ENCODE measurements at places on chromosomes 1 and 21.

DNA sequence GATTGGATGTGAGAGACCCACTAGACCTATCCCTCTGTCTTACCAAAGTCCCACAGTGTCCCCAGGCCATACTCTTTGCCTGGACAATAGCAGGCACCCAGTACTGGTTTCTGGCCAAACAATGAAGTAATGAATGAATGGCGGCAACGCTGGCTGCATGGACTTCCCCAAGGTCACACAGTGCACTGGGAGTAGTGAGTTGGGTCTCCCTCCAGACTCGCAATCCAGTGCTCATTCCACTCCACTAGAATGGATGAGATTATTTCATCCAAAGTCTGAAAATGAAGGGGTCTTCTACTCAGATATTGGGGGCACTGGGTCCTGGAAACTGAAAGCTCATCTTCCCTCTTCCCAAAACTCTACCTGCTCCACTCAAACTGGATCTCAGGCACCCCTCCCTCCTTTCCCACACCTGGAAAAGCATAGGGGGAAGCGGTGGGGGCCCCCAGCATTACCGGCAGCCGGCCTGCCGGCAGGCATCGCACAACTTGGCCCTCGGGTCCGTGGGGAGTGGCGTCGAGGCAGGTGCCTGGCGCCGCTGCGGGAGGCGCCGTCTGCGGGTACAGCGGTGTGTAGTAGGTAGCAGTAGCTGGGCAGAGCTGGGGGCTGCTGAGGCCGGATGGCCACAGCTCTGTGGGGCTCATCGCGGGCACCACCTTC, 816 bp downstream of the E2F2 start:
- no peak for DNase-seq

- no peak for DNase-seq
Observed at GRCh38 chr1:117061986-117062415, 1.9 kb downstream of the TTF2 start.

DNA sequence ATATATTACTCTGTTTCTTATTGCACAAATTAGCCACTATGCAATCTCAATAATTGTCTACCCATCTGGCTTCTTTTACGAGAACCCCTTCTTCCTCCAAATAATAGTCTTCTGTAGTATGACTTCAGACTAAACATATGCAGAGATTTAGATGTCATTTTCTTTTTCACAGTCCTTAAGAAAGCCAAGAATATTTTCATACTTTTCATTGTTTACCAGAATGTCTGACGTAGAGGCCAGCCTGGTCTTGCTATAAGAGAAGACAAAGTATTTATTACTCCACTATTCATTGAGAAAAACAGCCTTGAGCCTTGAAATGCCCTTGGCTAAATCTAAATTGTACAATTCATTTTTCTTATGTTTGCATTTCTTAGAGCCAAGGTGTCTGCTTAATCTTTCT, 714.9 kb upstream of the CXADR start:
- DNase-seq, result no peak

DNA sequence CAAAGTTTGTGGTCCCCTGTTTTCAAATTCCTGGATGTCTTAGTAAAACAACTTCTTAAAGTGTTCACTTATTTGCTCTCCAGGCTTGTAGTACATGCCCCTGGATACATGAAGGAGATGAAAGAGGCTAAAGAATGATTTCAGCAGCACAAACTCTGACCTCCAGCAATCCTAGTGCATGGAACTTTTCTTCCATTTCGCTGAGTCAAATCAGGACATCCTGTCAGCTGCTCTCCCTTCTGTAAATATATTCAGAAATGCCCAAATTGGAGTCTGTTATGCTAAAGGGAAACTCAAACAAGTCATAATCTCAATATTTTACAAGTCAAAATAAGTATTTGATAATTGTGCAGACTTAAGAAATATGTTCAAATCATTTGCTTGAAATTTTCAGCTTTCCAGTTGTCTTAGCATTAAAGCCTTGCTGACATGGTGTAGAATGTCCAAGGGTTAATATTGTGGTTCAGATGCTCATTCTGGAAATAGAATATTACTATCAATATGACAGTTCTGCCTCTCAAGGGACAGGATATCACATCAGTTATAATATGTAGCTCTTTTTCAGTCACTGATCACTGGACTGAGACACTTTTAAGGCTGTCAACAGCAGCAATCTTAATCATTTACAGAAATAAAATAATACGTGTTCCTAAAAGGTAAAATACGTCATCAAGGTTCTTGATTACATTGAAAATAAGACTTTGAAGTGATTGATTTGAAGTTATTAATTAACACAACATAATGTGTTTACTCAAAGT, 1157.3 kb downstream of the PLA2G4A start:
- DNase-seq, result no peak

DNA sequence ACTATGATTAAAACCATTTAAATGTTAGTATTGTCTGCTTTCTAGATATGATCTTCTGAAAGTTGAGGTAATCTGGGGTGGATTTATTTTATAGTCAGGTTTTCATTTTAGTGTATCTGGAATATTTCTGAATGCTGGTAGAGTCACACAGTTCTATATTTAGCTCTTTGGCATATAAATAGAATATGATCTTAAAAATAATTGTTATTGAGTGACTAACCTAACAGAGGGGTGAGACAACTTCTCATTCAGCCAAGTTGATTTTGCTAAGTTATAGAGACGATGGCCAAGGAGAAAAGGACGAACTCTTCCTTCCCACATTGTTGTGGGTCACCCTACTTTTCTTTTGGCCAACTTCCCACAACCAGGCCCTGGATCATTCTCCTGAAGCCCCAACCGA, 7.2 kb upstream of the MT1HL1 start:
- DNase-seq, result no peak

- no peak for DNase-seq
Observed at GRCh38 chr1:230866171-230867070, 1.9 kb downstream of the C1orf198 start.

- no peak for DNase-seq
Observed at GRCh38 chr1:88454781-88455180, 229.3 kb upstream of the PKN2 start.

DNA sequence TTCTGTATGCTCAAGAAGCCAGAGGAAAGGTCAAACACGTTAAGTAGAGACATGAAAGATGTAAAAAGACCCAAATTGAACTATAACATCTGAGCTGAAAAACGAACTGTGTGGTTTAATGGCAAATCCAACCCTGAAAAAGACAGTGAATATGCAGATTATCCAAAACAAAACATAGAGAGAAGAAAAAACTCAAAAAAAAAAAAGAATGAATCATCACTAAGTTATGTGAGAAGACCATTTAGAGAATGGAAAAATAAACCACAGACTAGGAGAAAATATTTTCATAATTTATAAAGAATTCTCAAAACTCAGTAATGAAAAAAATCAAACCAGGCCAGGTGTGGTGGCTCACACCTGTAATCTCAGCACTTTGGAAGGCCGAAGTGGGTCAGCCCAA, 253.3 kb downstream of the PLPP3 start:
- no peak for DNase-seq

DNA sequence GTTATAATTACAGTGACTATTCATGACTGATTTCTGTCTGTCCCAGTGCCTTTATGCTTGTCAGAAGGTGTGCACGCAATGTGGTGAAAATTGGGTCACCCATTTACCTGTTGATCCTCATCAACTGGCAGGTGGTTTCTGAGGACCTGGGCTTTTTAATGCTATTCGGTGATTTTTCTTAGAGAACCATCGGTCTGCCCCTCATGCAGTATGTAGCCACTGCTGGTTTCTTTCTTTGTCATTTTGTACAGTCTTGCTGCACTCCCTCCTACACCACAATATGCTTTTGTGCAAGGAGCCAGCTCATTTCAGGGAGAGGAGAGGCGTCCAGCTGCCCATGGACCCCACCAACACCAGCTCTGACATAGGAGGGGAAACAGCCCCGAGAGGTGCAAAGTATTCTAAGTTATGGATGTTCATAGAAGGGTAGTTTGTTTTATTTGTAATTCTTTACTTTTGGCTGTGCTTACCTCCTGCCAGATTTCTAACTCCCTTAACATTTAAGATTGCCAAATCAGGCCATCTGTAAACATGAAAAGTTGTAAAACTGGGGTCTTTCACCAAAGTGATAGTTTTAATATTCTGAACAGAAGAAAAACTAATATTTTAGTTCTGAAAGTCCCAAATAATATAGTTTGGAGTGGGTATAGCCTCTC, 325.3 kb downstream of the PTBP2 start:
- DNase-seq, result no peak

GRCh38 chr1:46623743-46624644, 7.4 kb upstream of the MOB3C start:
- no peak for DNase-seq

- DNase-seq, result no peak
Observed at GRCh38 chr1:50995651-50996050, 25.6 kb downstream of the CDKN2C start.

All from SK-N-SH (cell line).